Fibroblast of skin of abdomen (primary cell): ENCODE measurements at places on chromosomes 4 and X.

DNA sequence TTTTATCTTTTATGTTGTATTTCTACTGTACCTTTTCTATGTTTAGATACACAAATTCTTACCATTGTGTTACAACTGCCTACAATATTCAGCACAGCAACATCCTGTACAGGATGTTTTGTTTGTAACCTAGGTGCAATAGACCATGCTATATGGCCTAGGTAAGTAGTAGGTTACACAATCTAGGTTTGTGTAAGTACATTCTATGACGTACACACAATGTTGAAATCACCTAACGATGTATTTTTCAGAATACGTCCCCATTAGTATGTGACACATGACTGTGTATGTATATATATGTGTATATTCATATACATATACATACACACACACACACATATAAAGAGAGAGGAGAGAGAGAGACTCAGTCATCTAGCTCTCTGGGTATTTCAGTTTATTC lies 103.5 kb downstream of the CLNK start:
- no peak for DNase-seq

GRCh38 chr4:87092389-87093141 lies 127.9 kb downstream of the KLHL8 start:
- DNase-seq: peak; percentile 70

DNA sequence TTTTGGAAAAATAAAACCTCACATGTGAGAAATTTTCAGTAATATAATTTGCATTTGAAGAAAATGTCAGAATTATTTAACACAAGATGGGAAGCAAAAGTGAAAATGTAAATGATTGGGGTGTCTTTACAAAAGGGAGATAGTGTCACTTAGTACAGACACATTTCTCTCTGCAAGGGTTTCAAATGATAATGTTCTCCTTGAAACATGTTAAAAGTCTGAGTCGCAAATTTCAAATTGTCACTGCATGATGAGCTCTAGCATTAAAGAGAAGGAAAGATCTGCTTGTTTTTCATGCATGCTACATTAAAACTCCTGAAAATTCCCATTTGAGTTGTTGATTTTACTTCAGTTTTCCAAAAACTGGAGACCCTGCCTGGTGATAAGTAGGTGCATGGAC lies 122.0 kb upstream of the LDB2 start:
- DNase-seq: no peak

DNA sequence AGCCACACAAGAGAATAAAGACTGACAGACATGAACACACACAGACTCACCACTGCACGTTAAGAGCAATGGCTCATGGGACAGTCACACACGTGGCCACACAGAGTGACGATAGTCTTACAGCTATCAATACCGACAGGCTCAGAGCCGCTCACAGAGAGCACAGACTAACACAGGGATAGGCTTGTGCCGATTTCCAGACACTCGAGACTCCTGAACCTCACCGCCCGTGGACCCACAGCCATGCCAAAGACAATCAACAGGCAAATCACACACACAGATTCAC lies 716 bp upstream of the SLC38A5 start:
- DNase-seq: no peak

- no peak for DNase-seq
Measured at GRCh38 chrX:45749375-45749774, 548.7 kb upstream of the DIPK2B start.

DNA sequence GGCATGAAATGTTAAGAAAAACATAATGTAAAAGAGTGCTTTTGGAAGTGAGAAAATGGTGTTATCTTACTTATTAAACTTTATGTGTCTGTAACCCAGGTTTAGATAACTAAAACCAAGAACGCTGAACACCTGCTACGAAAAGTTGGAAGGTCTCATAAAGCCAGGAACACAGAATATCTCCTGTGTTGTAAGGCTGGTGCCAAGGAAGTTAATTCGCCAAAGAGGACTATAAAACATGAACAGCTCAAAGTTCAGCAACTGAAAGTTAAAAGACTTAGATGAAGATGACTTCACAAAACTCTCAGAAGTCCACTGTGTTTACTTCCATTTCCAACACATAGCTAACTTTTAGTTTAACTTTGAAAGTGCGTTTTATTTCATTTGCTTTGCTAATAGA lies 54.3 kb downstream of the GPRIN3 start:
- DNase-seq: no peak

DNA sequence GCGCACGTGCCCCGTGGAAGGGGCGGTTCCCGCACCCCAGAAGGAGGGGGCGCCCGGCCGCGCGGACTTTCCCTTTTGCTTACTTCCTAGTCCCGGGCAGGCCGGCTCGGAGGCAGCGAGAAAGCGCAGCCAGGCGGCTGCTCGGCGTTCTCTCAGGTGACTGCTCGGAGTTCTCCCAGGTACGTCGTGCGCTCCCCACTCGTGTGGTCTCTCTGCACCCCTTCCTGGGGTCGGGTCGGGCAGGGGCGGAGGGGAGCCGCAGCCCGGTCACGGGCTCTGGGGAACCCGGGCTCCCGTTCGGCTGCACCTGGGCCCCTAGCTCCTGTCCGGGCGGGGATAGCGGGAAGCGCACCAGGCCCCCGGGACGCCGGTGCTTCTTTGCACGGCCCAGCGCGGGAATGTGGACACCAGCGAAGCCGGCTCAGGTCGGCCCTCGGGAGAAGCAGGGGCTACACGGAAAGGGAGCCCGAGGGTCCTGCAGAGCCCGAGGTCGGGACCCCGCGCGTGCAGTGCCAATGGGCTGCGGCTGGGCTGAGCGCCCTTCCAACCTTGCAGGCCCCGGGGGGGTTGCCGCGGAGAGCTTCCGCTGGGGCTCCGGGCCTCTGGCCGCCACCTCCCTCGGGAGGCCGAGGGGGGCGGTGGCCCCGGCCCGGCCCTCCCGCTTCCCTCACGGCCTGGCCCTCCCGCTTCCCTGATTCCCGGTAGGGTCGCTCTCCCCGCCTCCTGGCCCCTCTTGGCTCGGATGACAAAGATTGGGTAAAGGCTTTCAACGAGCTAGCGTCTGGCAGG lies at the start of gene TLR2:
TLR2 (plus strand) TSS at position 99 of the 789 bp plus-strand sequence. CDS start 18,628 bp downstream, outside the sequence.
- DNase-seq: peak; percentile 5

DNA sequence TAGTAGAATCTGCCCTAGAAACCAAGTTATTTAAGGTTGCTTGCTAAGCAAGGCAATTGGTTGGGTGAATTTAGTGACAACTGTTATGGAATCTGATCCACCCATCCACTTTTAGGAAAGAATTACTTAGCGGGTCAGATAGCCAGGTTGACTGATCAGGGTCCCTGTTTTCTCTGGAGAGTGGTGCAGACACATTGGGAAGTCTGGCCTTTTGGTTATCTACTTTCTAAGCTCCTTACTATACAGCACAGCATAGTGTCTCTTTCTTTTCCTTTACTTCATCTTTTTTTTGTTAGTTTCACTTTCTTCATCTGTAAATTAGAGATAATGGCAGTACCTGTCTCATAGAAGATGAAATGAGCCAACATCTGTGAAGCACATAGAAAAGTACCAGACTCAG lies 7.4 kb downstream of the HERC3 start:
- DNase-seq: no peak

- no peak for DNase-seq
Measured at GRCh38 chrX:27884654-27885053, 76.9 kb downstream of the MAGEB10 start.

DNA sequence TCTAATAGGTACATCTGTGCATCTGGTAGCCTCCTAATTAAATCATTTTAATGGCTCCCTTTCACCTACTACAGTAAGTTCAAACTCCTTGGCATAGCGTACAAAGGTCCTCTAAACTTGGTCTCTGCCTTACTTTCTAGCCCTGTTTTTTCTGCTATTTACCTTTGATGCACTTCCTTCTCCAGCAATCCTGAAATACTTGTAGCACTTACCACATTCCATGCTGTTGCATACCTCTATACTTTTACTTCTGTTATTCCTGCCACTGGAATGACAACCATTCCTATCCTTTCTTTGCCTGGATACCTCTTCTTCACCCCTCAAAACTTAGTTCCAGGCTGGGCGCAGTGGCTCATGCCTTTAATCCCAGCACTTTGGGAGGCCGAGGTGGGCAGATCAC lies 56.6 kb upstream of the LHFPL1 start:
- DNase-seq: no peak

DNA sequence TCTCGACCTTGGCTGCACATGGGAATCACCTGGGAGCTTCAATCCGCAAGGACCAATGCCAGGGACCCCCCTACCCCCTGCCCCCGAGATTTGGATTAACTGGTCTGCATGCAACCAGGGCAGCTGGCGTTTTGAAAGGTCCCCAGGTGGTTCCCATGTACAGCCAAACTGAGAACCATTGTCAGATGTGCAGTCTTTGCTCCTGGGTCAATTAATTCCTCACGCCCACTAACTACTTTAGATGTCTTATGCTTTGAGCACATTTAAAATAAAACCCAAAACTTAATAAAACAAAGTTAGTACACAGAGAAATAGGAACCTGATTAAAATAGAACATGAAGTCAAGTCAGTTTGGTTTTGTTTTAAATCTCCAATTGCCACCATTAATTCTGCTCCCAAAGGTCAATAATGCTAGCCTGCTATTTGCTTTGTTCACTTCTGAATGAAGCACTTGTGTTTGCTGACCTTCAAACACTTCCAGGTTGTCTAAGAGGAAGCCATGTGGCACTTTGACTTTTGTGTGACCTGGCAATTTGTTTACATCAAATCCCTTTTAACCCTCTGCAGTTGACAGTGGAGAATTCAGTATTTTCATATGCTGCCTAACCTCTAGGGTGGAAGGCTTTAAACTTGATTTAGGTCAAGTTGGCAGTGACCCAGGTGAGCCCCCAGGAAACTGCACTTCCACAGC lies 27.2 kb upstream of the TMSB4X start:
- no peak for DNase-seq

GRCh38 chrX:63754136-63754859 lies 30.7 kb downstream of the ARHGEF9 start:
- peak; percentile 3 for DNase-seq

DNA sequence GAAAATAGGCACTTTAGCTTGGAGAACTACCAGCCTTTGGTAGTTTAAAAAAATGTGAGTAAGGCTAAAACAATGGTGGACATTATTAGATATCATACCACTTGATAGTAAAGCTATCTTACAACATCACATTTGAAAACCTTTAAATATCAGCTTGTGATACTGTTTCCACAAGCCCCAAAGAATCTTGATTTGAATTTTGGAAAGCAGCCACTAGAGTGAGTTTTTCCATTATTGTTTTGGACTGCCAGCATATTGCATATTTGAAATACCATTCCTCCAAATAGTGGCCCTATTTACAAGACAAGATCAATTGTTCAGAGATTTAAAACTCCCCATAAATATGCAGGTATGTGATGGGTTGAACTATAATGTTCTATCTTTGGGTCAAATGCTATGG lies 303.0 kb upstream of the PRPS2 start:
- no peak for DNase-seq

DNA sequence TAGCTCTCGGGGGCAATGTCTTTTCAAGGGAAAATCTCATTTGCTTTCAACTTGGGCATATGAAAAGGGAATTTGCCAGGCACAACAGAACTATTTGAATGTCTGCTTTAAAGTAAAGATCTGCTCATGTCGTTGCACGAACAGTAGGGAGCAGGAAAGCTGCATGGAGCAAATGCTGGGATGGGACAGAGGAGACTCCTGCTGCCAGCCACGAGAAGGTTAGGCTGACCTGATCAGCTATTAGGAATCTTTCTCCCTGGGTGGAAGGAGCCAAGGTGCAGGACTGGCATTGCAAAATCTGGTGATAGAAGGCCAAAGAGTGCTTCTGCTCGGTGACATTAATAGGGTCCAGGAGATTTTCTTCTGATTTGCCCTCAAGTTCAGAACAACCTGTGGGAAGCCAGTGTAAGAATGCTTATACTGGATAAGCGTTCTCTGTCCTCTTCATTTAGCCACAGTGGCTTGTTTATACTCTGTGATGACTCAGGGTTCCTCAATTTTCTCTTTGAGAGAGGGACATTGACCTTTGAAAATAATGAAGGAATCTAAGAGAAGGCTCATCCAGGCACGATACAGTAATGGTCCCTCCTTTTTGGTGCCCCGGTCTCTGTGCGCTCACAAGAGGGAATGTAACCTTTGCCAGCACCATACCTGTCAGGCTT lies 22.9 kb downstream of the FHL1 start:
- peak; percentile 30 for DNase-seq

DNA sequence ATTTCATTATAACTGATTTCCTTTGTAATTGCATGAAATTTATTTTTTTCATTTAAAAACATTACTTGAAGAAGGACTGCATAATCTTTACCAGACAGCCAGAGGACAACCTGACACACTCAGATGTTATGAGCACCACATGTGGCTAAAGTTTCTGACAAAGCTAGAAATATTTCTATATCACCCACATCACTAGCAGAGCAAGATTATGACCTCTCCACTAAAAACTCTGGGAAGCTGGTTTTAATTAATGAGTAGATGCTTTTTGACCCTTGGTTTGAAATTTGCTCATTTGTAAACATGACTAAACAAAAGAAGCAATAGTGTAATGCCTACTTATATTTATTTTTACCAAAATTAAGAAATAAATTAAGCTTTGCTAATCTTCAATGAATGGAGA lies 661.5 kb upstream of the EPHA5 start:
- peak; percentile 33 for DNase-seq

DNA sequence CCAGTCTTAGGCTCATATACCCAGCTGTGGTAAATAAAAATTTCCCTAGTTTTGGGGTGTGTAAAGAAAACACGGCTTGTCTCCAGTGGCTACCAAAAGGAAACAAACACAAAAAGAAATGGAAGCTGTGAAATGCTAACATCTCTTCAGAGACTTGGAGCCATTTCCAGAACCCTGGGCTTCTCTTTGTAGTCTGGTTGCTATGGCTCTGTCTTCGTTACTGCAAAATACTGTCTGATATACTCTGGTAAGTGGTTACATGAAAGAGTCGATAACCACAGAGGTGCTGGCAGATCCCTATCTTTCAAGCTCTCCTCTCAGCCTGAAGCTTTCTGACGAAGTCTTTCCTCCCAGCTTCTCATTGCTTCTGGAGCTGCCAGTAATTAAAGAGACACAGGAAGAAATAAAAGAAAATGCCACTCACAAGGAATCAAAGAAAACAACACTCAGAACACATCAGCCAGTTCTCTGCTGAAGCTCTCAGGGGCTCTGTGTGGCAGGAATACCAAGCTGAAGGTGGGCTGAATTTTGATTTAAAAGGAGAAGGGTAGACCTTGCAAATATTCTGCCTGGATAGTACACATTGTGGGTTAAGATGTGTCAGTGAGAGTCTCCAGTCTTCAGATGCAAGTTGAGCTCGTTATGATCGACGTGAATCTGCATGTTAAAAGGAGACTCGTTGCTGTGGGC lies 107.6 kb upstream of the FAM9C start:
- no peak for DNase-seq
